ENCODE measurements at places on chromosomes 1 and 21.
A peak's percentile ranks its signal among the peaks of the same experiment; 100 is the strongest.

DNA sequence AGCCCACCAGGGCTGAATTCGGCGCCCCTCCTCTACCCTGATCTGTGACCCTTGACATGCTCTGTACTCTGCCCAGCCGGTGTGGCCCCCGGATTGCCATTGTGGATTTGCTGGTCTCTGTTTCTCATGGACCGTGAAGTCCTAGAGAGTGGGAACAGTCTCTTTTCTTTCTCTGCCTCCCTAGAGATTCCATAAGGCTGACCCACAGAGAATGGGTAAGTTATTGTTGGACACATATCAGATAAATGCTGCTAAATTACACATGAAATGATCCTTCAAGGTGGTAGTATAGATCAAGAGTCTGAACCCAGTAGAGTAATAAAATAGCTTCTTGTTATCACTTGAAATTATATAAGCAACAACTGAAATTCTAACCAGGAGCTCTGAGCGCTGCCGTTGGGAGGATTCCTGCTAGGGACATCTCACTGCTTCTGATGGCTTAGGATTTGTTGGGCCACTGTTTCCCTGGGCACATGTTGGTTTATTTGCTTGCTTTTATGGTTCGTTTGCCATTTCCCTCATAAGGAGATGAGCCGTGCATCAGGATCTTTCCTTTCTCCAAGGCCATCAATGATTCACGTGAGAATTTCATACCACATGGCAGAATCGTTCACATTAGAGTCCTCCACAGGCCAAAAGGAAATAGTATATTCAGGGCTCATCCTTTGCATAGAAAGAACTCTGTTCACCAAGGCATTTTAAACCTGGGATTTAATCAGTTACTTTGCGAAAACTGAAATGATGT, 111.9 kb downstream of the ZBTB18 start:
- no peak overlapping the region for H3K27ac ChIP-seq
- H3K27me3 ChIP-seq = no peaks in the 10 kb centered on the region
- H3K4me1 ChIP-seq = no peaks in the 10 kb centered on the region
- no peak overlapping the region for H3K4me3 ChIP-seq
- H3K36me3 ChIP-seq = no peaks in the 10 kb centered on the region

- no peaks in the 10 kb centered on the region for H3K27me3 ChIP-seq
- DNase-seq = peak; percentile 51
- peaks cover 38% of the 10 kb centered on the region for H3K4me1 ChIP-seq
- H3K4me3 ChIP-seq = peak overlapping the region; percentile 97
- no peaks in the 10 kb centered on the region for H3K36me3 ChIP-seq
Observed at GRCh38 chr1:23167353-23168078, 1.1 kb downstream of the LUZP1 start.

- peaks cover 6% of the 10 kb centered on the region for H3K4me1 ChIP-seq
- H3K27me3 ChIP-seq = peaks cover 11% of the 10 kb centered on the region
- H3K27ac ChIP-seq = no peak overlapping the region
- no peak for DNase-seq
Observed at GRCh38 chr1:232662910-232663309, 33.0 kb upstream of the SIPA1L2 start.

DNA sequence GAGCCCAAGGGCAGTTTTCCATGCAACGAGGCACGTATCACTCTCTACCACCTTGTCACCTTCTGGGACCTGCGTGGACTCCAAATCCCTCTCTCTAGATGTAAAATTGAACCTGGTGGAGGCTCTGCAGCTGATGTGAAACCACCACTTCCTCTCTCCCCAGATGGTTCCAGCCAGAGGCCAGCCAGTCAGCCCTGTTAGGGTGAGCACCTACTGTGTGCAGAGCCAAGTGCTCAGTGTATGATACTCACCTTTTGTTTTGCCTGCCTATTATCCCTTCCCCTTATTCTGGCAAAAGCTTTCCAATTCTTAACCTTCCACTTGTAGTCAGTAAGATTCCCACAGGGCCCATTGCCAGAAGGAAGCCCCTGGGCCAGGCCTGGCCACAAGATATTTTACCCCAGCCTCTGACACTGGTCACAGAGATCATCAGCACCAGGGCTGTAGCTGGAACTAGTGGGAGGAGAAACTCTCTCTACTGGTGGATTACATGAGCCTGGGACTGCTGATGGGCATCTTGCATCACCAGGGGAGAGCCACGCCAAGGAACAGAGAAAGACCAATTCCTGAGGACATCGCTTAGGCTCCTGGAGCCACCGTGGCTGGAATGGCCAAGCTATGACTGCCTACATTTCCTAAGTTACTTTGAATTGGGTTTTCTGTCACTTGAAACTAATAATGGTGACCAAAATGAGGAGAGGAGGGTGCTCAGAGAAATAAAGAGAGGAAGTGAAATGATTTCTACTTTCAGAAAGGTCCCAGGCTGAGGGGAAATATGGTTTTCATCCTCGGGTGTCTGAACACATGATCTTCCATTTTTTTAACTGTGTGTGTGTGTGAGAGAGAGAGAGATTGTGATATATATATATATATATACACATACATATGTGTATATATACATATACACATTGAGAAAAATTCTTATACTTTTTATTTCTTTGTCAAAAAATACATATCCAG, 26.6 kb upstream of the RD3 start:
- no peak overlapping the region for H3K4me3 ChIP-seq
- no peak for DNase-seq
- no peak overlapping the region for H3K27ac ChIP-seq
- peaks cover 22% of the 10 kb centered on the region for H3K4me1 ChIP-seq
- H3K36me3 ChIP-seq = no peaks in the 10 kb centered on the region

- no peaks in the 10 kb centered on the region for H3K27me3 ChIP-seq
- no peaks in the 10 kb centered on the region for H3K36me3 ChIP-seq
- no peak overlapping the region for H3K4me3 ChIP-seq
Observed at GRCh38 chr1:204478172-204478899, 16.3 kb downstream of the PIK3C2B start.

- H3K4me3 ChIP-seq = no peak overlapping the region
- no peak for DNase-seq
- H3K36me3 ChIP-seq = no peaks in the 10 kb centered on the region
- H3K27ac ChIP-seq = no peak overlapping the region
- H3K27me3 ChIP-seq = peaks cover 2% of the 10 kb centered on the region
Observed at GRCh38 chr1:29584776-29585175, 348.5 kb downstream of the PTPRU start.
